Tibial nerve (tissue), 4 donors: ENCODE measurements at places on chromosomes 3 and 15.
A peak's percentile ranks its signal among the peaks of the same experiment; 100 is the strongest.

DNA sequence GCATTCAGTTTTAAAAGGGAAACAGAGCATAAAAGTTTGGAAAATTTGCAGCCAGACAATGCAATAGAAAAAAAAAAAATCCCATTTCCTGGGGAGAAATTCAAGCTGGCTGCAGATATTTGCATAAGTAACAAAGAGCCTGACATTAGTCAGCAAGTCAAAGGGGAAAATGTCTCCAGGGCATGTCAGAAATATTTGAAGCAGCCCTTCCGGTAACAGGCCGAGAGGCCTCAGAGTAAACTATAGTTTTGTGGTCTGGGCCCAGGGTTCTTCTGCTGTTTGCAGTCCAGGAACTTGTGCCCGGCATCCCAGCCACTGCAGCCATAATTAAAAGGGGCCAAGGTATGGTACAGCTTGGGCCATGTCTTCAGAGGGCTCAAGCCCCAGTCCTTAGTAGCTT lies 411.6 kb upstream of the BCHE start:
- no peak for DNase-seq

DNA sequence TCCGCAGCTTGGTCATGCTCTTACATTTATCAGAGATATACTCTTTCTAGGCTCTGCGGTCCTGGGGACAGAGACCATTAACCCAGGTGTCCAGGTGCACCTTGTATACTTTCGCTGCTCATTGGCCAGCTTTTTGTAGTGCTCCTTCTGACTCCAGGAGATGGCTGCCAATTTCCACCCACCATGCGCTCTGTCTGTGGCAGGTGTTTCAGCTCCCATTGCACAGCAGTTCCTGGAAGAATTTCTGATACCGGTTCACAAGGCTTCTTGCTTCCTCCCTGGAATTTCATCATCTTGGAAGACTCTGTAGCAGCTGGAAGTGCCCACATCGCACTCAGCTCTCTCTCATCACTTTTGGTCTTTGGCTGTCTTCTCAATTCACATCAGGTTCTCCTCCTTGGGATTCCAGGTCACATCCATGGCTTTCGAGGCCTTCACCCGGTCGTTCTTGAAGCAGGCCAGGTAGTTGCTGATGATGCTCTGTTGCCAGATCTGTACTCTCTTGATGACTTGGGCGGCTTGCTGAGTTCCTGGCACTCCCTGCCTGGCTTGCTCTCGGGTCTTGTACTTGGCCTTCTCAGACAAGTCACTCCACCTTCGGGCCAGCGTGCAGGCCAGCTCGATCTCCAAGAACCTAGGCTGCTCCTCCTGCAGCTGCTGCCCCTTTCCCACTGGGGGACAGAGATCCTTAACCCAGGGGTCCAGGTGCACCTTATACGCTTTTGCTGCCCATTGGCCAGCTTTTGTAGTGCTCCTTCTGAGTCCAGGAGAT lies 41.1 kb upstream of the ARL8B start:
- no peak for DNase-seq

GRCh38 chr3:179074656-179075055 lies 3.0 kb upstream of the ZMAT3 start:
- DNase-seq: no peak

GRCh38 chr3:54649551-54649950 lies 278.3 kb downstream of the LRTM1 start:
- no peak for DNase-seq

GRCh38 chr3:11774296-11774877 lies 72.3 kb downstream of the TAMM41 start:
- no peak for DNase-seq

- no peak for DNase-seq
These were observed 452.8 kb downstream of the NAALADL2 start for GRCh38 chr3:175311946-175312345.

GRCh38 chr3:114690911-114691310 lies 397.1 kb downstream of the TIGIT start:
- no peak for DNase-seq

DNA sequence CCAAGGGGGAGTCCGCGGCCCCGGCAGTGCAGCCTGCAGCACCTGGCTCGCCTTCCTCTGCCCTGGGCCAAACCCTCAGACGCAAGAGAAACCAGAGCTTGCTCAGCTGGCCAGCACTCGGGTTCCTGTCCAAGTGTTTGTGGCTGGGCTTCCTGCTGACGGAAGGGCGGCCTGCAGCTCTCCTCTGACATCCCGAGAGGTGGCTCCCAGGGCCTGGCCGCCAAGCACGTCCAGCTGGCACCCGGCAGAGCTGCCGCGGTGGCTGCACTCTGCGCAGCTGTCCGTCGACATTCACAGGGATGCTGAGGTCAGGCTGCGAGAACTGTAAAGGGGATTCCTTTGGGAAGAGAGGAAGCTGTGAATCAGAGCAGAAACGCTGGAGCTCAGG lies 85.6 kb downstream of the CPN2 start:
- DNase-seq: peak; percentile 71

DNA sequence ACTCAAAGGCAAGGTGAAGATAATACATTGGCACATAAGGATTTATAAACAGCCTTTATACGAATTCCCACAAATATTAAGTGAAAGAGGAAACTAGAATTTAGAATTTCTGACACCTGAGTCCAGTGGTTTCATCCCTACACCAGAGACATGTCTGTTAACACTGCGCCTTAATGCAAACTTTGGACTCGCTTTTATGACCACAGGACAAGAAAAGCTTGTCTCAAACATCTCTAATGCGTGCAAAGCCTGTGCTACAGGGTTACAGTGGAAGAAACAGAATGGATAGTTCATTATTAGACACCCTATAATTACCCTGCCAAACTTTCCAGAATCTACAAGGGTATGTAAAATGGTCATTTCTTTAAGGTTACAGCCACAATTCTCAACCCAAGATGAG lies 802.9 kb downstream of the GRM7 start:
- no peak for DNase-seq

- DNase-seq: no peak
These were observed 140.3 kb downstream of the GABRG3 start for GRCh38 chr15:27111323-27111722.

- no peak for DNase-seq
These were observed 213.2 kb upstream of the DCBLD2 start for GRCh38 chr3:99114565-99115291.

DNA sequence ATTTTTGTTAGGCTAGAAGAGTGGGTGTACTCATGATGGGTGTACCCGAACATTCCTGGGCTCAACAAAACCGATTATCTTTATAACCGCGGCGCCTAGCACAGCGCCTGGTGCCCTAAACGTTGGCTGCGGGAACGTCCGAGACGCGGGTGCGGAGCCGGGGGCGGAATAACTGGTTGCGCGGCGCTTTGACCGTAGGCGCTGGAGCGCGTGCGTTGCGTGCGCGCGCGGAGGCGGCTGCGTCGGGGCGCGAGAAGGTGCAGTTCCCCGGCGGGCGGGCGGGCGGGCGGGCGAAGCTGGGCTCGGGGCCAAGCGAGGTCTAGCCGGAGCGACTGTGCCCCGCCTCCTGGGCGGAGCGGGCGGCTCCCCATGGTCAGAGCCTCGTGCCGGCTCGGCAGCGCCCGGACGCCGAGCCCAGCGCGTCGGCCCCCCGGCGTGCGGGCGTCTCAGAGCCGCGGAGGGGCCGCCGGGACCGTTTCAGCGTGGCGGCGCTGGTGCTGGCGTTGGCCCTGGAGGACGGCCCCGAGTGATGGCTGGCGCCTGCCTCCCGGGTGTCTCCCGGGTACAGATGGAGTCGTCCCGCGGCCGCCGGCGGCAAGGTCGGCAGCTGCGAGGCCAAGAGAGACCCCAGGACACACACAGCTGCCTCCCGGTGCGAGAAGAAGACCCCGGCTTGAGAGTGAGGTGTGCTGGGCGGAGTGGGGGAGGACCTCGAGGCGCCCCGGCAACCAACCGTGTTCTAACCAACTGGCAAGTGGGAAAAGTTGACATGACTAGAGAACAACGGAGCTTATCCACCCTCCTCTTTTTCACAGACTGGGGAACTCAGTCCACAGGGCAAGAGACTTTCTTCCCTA lies at the start of gene PLAAT1:
Gene PLAAT1, plus strand, starts transcription at position 373 of the 857 bp plus-strand sequence. CDS start 14,429 bp downstream, outside the sequence.
- peak; percentile 14 for DNase-seq

GRCh38 chr3:141391298-141391990 lies 23.1 kb downstream of the ZBTB38 start:
- no peak for DNase-seq

DNA sequence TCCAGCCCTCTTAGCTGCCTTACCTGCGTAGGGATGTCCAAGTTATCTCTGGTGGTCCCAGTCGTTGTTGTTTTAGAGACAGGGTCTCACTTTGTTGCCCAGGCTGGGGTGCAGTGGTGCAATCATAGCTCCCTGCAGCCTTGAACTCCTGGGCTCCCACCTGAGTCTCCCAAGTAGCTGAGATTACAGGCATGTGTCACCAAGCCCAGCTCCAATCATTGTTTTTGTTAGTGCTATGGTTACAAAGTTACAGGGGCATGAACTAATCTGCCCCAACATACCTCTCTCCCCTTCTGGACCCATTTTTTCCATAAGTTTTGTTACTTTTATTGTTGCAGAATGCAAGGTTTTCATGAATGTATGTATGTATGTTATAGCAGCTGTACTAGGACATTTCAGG lies 54.7 kb downstream of the CTDSPL2 start:
- no peak for DNase-seq

DNA sequence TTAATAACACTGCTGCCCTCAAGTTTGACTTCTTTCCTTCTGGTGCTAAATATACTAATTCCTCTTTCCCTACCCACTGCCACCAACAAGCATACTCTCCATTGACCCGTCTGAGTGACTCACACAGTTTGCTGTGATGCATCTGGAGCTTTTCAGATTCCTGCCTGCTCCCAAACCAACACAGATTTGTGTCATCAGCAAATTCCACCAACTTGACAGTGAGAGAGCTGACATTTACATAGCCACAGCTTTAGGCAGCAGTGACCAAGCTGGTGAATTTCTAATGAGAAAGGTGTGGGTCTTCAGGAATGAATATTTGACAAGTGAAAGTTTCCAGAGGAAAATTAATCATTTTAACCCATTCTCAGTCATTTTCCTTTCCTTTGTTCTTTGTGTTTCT lies 96.5 kb upstream of the PRICKLE2 start:
- DNase-seq: no peak

DNA sequence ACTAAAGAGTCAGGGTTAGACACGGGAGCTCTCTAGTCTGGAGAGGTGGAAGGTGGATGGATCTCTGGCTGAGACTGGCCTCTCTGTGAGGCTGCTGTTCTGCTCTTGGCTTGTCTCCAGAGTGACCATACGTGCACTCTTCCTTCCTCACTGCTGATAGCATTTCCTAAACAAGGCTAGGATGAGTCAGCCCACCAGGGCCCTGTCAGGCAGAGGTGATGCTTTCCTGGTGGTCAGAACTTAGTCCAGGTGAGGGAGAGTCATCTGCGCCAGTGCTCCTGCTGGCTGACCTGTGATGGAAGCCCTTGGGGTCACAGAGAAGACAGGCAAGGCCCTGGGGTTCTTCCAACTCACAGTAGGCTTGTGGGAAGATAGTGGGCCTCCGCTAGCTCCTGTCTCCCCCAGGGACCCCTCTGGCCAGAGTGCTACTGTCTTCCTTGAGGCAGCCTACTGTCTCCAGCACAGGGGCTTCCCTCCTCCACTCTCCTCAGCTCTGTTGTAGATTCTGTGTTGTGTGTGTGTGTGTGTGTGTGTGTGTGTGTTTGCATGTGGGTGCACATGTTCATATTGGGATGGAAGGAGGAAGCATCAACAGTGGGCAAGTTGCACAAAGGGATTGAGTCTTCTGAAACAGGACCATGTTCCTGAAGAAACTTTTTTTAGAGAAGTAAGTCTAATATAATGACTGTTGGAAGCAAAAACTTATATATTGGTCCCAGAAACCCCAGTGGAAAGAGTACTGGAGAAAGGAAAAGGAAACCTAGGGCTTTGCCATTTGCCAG lies 16.5 kb downstream of the ALPK3 start:
- DNase-seq: no peak

DNA sequence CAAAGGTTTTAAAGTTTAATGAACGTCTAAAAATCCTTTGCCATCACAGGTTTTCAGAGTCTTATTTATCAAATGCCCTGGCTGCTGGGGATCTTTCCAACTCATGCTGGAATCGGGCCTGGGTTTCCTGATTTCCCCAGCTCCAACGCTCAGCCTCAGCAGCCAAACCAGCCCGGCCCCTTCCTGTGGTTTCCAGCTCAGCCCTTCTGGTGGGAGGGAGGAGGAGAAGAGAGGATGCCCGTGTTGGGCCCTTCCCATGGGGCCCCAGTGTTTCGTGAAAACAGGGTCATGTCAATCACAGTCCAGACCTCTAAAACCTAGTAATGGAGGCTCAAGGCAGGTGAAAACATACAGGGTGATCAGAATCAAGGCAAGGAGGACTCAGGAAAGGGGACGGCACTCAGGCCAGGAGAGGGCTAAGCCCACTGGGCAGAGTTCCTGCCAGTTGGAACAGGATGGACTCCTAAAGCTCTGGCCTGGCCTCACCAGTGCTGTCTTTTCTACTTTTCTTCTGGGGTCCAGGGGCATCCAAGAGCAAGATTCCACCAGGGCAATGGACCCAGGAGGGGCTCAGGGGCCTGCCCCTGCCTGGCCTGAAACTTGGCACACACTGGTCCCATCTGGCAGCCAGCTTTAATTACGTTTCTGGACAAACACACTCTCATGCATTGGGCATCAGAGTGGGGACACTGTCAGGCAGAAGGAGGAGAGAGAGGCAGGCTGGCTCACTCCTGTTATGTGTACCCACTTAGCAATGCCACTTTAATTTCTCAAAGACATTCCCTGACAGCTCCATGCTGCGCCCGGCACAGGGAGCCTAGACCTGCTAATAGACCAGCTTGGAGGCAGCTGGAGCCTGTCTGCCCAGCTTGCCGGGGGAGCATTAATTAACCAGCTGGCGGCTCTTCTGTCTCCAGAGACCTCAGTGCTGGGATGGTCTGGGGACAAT lies 194.6 kb downstream of the FAM43A start:
- peak; percentile 27 for DNase-seq

DNA sequence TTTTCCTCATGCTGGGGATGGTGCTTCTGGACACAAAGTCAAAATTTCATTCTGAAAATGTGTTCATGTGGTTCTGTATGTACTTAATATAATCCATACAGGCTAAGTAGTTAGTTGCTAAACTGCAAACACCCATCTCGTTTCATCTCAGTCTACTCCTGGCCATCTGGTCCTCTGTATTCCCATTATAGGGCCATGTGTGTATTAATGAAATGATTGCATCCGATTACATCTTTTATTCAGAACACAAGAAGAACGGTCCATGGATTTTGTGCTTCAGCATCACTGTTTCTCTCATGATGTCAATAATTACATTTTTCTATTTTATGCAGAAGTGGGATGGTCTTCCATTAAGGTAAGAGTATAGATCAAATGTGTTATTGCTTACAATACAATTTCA lies 6.1 kb upstream of the GJD2 start:
- no peak for DNase-seq

- no peak for DNase-seq
These were observed 4.1 kb upstream of the NAALADL2 start for GRCh38 chr3:174854987-174855386.

- DNase-seq: peak; percentile 63
These were observed 31.8 kb upstream of the ZNF774 start for GRCh38 chr15:90320062-90320884.

- no peak for DNase-seq
These were observed 155.9 kb upstream of the ICE2 start for GRCh38 chr15:60634815-60635214.

GRCh38 chr15:71510763-71511162 lies 299.6 kb upstream of the NR2E3 start:
- no peak for DNase-seq

- DNase-seq: no peak
These were observed 235.6 kb upstream of the TGFBR2 start for GRCh38 chr3:30370681-30371271.
